Fibroblast of skin of right quadriceps (primary cell): ENCODE measurements at places on chromosomes 4 and X.
A peak's percentile ranks its signal among the peaks of the same experiment; 100 is the strongest.

DNA sequence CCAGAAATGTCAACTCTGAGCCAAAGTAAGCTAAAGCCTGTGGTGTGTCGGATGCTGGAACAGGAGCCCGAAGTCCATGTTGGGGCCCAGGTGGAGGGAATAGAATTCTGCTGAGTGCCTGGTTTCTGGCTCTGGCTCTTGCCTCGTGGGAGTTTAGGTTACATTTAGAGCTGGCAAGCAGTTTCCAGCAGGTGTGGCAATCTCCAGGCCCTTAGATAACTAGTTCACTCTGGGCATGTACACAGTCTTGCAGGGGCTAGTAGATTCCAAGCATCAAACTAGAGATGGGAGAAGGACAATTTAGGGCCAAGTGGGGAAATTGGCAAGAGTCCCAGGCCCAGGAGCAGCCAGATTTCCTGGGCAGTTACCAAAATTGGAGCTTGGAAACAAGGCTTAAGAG, 56.3 kb upstream of the STOX2 start:
- DNase-seq: no peak

GRCh38 chrX:139949703-139950102, 15.6 kb downstream of the CXorf66 start:
- DNase-seq: no peak

GRCh38 chr4:132614682-132615081, 534.4 kb upstream of the PCDH10 start:
- DNase-seq: no peak

DNA sequence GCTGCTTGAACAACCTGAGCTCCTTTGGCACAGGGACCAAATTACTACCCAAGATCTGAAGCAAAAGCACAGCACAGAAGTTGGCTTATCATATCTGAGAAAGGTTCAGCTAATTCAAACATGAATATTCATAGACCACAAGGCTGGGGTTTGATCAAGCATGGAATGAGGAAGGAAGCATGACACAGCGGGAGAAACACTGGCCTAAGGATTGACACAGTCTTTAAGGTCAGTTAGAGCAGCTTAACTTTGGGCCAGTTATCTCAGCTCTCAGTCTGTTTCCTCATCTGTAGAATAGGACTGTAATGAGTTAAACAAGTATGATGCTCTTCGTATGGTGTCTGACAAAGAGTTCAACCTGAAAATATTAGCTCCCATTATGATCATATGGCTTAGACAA, 88.5 kb upstream of the CBR4 start:
- DNase-seq: no peak

GRCh38 chr4:169030562-169030982, 20.5 kb upstream of the CBR4 start:
- no peak for DNase-seq

- peak; percentile 70 for DNase-seq
Observed at GRCh38 chrX:3520982-3521381, 174.5 kb upstream of the MXRA5 start.

DNA sequence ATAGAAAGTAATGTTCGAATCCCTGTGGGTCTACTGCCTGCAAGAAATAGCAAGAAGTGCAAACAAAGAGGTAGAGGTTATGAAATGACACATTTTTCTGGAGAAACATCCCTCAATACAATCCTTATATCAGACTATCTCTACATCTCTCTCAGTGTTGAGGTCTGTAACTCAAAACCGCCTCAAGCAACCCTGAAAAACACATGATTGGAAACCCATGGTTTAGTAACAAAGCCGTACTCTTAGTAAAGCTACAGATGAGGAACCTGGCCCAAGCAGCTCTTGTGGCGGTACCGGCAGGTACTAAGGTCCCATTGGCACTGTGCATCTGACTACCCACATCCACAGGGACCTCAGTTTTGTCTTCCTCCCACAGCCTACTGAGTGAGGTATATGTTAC, 53.9 kb downstream of the IRF2 start:
- no peak for DNase-seq

DNA sequence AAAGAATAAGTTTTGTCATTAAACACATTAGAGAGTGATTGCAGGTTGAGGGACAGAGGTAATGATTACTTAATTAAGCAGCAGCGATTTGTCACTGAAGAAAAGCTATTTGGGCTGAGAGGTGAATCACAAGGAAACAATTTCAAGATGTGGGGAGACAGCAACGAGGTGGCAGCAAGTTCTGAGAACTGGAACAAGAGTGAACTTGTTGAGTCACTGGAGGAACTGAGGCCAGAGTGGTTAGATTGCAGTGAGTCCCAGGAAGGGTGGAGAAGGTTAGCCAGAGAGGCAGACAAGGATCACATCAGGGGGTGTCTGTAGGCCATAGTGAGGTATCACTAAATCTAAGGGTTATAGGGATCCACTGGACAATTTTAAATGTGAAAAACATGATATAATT, 57.9 kb upstream of the TMPRSS11A start:
- no peak for DNase-seq

DNA sequence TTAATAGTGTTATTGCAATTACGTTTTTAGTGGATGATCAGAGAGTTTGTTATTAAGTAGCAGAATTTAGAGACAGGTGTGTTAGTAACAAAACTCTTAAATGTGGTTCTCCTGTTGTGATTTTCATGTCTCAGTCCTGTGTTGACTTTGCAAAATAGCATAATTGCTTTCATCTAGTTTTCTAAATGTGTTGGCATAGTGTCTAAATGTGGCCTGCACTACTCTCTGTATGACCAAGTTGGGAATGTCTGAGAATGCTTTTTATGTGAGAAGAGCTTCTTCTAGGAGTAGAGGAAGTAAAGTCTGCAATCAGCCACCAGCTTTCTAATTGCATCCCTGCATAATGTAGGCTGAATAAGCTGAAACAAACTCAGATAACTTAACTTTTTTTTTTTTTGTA, 158.6 kb upstream of the FAT1 start:
- DNase-seq: no peak
